Activated CD8-positive, alpha-beta T cell treated with anti-CD3 and anti-CD28 coated beads for 36 hours (primary cell): ENCODE measurements at places on chromosomes 7 and 10. TPM values are rescaled to one million over a fixed set of nuclear protein-coding genes. Genes with fewer than 3 reads are reported as not detected.

The CYP3A4 gene
- total RNA-seq = not detected

The SFTPA1 gene
- total RNA-seq = not detected

The DNA2 gene
- 43.5 TPM for total RNA-seq

The SSC4D gene
- total RNA-seq = 0.68 TPM

The UBTD1 gene
- 1.6 TPM for total RNA-seq

DNA sequence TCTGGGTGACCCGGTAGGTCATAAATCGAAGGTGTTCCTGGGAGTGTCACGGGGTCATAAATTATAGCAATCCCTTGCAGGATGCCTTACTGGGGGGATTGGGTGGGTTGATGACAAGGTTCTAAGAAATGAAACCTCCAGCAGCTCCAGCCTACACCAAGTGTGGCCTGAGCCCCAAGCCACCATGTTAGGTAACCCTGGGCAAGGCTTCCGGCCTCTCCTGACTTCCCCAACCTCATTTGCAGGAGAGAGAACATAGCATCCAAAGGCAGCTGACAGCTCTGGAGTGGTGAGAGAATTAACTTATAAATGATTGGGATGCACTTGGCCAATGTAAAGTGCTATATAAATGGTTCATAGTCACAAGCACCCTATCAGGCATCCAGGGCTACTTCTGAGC lies 52.8 kb upstream of the TMEM273 start:
- DNase-seq = no peak

GRCh38 chr7:84104826-84105225 lies 89.8 kb downstream of the SEMA3A start:
- DNase-seq = no peak

- DNase-seq = no peak
Observed at GRCh38 chr10:4431114-4431863, 394.7 kb upstream of the AKR1E2 start.

GRCh38 chr10:97547962-97548361 lies 24.6 kb upstream of the ANKRD2 start:
- DNase-seq = no peak

DNA sequence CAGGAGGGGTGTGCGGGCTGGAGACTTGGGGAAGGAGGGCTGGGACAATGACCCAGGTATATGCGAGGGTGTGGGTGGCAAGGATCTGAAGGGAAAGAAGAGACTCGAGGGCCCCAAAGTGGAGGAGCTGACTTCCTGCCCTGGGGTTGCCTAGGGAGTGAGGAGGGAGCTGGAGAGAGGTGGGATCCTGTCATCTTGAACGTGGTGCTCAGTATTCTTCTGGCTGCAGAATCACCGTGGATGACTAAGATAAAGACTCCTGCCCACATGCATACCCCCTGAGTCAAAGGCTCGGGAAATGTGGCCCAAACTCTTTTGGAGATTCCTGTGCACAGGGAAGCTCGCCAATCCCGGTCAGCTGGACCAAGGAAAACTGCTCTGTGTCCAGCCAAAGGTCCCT lies 31.2 kb downstream of the COL17A1 start:
- DNase-seq = no peak
